ENCODE measurements at places on chromosomes 11 and 22.

DNA sequence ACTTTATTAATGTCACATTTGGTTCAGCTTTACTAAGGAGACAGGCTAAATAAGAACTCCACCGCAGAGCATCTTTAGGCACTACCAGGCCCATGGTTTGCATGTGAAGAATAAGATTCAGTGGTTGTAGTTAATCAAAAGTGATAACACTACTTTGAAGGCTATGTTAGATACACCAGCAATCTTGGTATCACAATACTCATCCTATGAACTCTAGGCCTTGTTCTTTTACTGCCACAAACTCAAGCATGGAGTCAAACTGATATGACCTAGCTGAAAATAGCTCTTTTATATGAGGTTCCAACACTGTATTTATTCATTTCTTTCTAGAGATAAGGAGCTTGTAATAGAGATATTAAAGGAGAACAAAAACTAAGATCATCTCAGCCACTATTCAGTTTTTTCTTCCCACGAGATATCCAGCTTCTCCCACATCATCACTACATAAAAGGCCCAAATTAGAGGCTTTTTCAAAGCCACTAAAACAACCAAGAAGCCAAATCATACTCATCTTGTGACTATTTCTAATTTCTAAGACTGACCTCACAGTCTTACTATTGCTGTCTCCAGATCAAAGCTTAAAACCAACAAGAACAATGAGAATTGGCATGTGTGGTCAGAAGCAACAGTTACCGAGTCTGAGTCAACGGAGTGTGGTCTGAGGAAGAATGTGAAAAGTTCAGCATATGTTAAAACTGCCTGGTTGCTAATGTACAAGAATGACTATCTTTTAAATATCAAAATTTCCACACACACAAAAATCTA, 25.1 kb upstream of the GUCY1A2 start:
- DNase-seq: no peak

DNA sequence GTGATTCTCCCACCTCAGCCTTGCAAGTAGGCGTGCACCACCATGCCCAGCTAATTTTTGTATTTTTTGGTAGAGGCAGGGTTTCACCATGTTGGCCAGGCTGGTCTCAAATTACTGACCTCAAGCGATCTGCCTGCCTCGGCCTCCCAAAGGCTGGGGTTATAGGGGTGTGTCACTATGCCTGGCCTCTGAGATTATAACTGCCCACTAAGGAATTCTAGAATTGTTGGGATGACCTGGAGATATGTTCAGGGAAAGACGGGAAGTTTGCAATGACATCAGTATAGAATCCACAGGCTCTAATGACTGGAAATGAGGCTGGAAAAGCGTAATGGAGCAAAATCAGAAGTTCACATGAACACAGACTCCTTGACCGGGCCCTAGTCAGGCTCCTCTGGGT, 62.2 kb downstream of the CLMP start:
- DNase-seq: no peak

- no peak for DNase-seq
Observed at GRCh38 chr11:11416917-11417316, 63.9 kb upstream of the CSNK2A3 start.

- no peak for DNase-seq
Observed at GRCh38 chr11:10375280-10375971, 70.6 kb downstream of the ADM start.

- DNase-seq: no peak
Observed at GRCh38 chr22:47160781-47161520, 398.5 kb downstream of the TBC1D22A start.

All from globus pallidus (tissue), 1 donor.